ENCODE measurements at places on chromosomes 16 and 17. TPM values are rescaled to one million over a fixed set of nuclear protein-coding genes. Genes with fewer than 3 reads are reported as not detected.

Gene CACNG3
- total RNA-seq: not detected

Gene KCNH4
- total RNA-seq: not detected

Gene ASGR1
- total RNA-seq: 0.14 TPM

Gene ABCC12
- not detected for total RNA-seq

Gene VAC14
- total RNA-seq: 39.2 TPM

All from foreskin keratinocyte (primary cell).